CD14-positive monocyte (primary cell): ENCODE measurements at places on chromosomes 6 and 20. TPM values are rescaled to one million over a fixed set of nuclear protein-coding genes. Genes with fewer than 3 reads are reported as not detected.
A peak's percentile ranks its signal among the peaks of the same experiment; 100 is the strongest.

GHRH gene
- polyA plus RNA-seq: not detected in 2 replicates

ESR1 gene
- 0.23 and 1.0 TPM in 2 replicates for polyA plus RNA-seq

HLA-DPB1 gene
- polyA plus RNA-seq: 676 and 981 TPM in 2 replicates

MLN gene
- not detected for polyA plus RNA-seq

DNA sequence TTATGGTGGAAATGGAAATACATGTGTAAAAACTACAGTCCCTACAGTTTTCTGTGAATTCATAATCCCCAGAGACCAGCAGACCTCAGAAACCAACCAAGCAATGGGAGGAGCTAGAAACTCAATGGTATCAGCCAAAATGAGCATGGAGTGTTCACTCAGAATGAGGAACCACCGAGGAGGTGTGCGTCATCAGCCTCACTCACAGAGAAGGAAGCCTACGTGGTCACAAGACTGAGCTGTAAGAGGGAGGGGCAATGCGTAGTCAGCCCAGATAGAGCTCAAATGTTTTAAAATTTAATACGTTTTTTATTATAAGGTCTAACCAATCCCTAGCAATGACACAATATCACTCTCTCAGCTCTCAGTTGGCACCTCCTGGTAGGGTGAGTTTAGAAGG is 17.4 kb downstream of the MYLK4 start:
- H3K36me3 ChIP-seq: no peaks in the 10 kb centered on the region
- H3K27me3 ChIP-seq: no peaks in the 10 kb centered on the region
- H3K4me3 ChIP-seq: no peak overlapping the region
- H3K27ac ChIP-seq: peak overlapping the region; percentile 87
- H3K4me1 ChIP-seq: peaks cover 19% of the 10 kb centered on the region
- peak; percentile 99 for DNase-seq

GRCh38 chr6:157877573-157878438 is 54.8 kb downstream of the SNX9 start:
- no peak overlapping the region for H3K4me3 ChIP-seq
- H3K4me1 ChIP-seq: no peaks in the 10 kb centered on the region
- H3K27me3 ChIP-seq: no peaks in the 10 kb centered on the region
- H3K36me3 ChIP-seq: peaks cover 18% of the 10 kb centered on the region
- no peak for DNase-seq
- H3K27ac ChIP-seq: no peak overlapping the region

DNA sequence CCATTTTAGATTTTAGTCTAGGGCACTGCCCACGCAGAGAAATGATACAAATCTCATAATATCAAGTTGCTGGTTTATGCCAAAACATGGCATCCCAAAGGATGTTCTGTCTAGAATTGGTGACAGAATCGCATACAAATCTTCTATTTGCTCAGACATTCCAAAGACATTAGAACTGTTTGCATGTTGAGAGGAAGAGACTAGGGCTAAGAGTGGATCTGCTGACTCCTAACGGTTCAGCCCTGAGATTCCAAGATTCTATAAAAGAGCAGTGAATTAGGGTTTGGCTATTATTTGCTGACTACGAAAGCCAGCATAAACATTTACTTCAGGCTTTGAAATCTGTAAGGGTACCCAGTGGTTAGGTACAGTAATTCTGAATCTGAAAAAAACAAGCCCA is 3.6 kb downstream of the EPB41L2 start:
- no peak for DNase-seq
- H3K36me3 ChIP-seq: no peaks in the 10 kb centered on the region
- H3K27ac ChIP-seq: no peak overlapping the region

DNA sequence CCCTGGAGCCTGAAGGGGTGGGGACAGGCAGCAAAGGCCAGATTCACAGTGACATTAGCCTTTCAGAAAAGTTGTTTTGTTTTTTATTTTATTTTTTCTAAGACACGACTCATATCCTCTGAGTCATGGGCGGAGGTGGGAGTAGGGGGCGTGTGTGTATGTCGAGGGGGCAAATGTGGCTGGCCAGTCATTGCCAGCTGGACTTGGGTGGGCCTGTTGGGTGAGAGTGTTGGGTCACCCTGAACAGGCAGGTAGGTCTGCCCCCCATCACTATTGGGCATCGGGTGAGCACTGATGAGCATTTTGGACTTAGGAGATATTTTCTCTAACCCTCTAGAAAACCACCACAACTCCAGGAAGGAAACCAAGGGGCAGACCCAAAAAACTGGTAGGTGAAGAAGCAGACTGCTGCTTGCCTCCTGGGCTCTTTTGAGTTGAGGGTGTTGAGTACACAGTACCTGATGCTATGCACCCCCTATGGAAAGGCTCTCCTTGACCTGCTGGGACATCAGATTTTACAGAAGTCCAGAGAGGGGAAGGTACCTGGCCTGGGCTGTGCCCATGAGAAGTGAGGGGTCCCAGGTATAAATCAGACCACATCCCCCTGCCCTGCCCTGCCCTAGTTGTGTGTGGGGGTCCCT is 5.6 kb downstream of the SMIM29 start:
- H3K36me3 ChIP-seq: peaks cover 25% of the 10 kb centered on the region
- no peak overlapping the region for H3K4me3 ChIP-seq

DNA sequence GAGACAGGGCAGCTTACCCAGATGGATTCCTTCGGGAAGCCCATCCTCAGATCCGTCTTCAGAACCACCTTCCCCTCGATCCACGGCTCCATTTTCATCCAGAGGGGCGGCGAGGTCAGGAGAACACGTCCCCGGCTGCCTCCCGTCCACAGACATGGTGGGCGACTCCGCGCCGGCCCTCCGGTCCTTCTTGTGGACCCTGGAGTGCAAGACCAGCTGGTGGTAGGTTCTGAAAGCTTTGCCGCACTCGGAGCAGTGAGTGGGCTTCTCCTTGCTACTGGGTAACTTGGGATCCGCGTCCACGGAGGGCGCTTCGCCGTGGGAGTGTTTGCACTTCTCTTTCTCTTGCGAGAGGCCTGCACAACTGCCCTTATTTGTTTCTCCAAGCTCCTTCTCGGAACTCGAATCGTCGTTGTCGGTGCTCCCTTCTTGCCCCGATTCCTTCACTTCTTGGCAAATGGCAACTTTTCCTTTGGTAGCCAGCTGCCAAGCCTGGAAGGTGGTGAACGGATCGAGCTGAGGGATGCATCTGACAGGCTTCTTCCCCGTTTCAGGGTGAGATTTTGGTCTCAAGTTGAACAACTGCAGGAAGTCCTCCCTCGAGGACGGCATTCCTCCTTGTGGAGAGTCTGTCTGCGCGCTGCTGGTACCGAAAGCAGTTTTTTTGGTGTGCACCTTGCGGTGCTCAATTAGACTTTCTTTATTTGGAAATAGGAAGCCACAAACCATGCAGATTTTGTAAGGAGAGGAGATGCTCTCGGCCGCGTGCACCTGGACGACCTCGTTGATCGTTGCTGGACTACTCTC is 12.0 kb downstream of the ZNF217 start:
- H3K27ac ChIP-seq: peak overlapping the region; percentile 89
- H3K36me3 ChIP-seq: peaks cover 50% of the 10 kb centered on the region
- no peaks in the 10 kb centered on the region for H3K27me3 ChIP-seq
- no peak overlapping the region for H3K4me3 ChIP-seq
- H3K4me1 ChIP-seq: peaks cover 92% of the 10 kb centered on the region

- H3K27me3 ChIP-seq: no peaks in the 10 kb centered on the region
- no peak for DNase-seq
- no peak overlapping the region for H3K4me3 ChIP-seq
- peaks cover 22% of the 10 kb centered on the region for H3K4me1 ChIP-seq
Measured at GRCh38 chr6:4320860-4321259, 185.5 kb upstream of the ECI2 start.
